Skeletal muscle cell (primary cell): ENCODE measurements at places on chromosomes 3 and 15.
A peak's percentile ranks its signal among the peaks of the same experiment; 100 is the strongest.

DNA sequence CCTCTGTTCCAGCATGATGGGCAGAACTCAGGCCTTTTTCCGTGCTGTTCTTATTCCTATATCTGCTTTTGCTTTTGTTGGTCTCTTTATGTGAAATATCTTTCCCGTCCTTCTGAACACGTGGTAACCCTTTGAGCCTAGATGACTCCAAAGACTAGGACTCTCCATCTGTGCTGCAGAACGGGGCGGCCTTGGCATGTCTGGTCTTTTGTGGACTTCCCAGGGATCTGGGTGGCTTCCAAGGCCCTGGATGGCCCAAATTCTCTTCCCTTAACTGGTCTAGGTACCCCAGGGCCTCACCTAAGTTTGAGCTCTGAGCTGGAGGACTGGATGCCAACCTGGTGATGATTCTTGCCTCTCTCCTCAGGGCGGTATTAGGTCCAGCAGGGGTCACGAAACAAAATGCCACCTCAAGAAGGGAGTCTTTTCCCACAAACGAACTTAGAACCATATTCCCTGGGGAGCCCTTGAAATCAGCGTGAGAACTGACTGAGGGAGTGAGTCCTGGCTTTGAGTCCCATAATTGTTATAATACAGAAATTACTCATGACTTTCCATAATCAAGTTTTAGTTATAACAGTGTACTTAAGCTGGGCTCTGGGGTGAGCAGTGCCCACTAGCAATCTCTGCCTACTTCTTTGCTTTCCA, 13.8 kb downstream of the TLNRD1 start:
- DNase-seq: no peak

DNA sequence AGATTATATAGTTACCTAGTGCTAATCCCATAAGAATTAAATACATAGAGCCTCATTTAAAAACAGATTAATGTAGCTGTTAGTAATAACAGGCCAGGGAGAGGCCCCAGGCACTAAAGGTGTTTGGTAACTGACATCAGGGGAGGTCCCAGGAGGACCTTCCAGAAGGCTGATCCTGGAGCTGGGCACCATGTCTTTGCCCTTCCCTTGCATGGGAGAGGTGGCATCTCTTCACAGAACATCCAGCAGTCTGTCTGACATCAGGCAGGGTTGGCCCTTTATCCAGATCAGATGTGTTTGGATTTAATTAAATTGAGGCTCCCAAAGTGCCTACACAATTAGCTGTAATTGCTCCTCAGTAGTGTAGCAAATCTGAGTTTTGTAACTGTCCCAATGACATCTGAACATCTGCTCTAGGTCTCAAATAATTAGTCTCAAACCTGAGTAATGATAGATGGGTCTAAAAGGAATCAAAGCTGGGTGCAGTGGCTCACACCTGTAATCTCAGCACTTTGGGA, 53.0 kb downstream of the RLBP1 start:
- no peak for DNase-seq

- peak; percentile 23 for DNase-seq
Measured at GRCh38 chr15:47663101-47663500, 54.2 kb upstream of the SEMA6D start.

DNA sequence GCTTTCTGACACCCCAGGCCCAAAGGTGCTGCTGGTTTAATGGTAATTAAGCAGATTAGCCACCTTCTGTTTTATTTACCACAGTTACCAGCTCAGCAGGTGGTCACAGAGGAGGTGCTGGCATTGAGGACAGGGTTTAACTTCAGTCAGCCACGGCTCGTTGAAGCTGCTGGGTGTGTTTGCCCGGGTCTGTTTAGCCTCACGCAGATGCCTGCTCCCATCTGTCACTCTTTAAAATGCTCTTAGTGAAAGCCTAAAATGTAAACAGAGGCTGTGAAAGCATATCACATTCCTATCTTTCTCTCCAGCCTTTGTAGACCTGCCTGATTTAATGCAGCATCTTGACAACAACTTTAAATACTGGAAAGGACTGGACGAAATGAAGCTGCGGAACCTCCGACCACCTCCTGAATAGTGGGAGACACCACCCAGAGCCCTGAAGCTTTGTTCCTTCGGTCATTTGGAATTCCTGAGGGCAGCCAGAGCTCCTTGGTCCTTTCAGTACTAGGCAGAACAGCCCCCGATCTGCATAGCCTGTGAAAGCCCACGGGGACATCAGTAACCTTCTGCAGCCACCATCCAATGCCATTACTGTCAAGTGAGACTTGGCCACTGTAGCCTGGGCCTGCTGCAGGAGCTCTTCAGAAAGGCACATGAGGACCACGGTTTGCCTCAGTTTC, 156.0 kb downstream of the PDE8A start:
- DNase-seq: no peak

GRCh38 chr3:67048715-67049074, 50.6 kb downstream of the KBTBD8 start:
- no peak for DNase-seq
